ENCODE measurements at places on chromosomes 7 and 10. TPM values are rescaled to one million over a fixed set of nuclear protein-coding genes. Genes with fewer than 3 reads are reported as not detected.

SNCG gene
- total RNA-seq: 13.0 TPM

GLI3 gene
- total RNA-seq: 4.1 TPM

PCLO gene
- 0.03 TPM for total RNA-seq

AKR1D1 gene
- total RNA-seq: 0.07 TPM

GPC2 gene
- 1.0 TPM for total RNA-seq

PDZD7 gene
- 5.5 TPM for total RNA-seq

TAS2R5 gene
- 1.6 TPM for total RNA-seq

ACTL6B gene
- not detected for total RNA-seq

ZMIZ2 gene
- 24.3 TPM for total RNA-seq

CELF2 gene
- 18.1 TPM for total RNA-seq

HABP2 gene
- total RNA-seq: not detected

SUN3 gene
- total RNA-seq: not detected

PRLHR gene
- total RNA-seq: not detected

FAM25C gene
- not detected for total RNA-seq

CLRN3 gene
- not detected for total RNA-seq

CPA2 gene
- not detected for total RNA-seq

PLOD3 gene
- total RNA-seq: 164 TPM

SMKR1 gene
- 0.20 TPM for total RNA-seq

NUDT13 gene
- total RNA-seq: 1.1 TPM

ZPBP gene
- total RNA-seq: not detected

CYP3A4 gene
- not detected for total RNA-seq

SVOPL gene
- total RNA-seq: not detected

VAX1 gene
- not detected for total RNA-seq

DMTF1 gene
- 78.6 TPM for total RNA-seq

IDI2 gene
- not detected for total RNA-seq

BTBD16 gene
- total RNA-seq: not detected

GPR26 gene
- total RNA-seq: not detected

NPTX2 gene
- total RNA-seq: 3.3 TPM

TMEM196 gene
- total RNA-seq: not detected

SLC39A12 gene
- not detected for total RNA-seq

ATXN7L1 gene
- 5.0 TPM for total RNA-seq

POLR1F gene
- total RNA-seq: 14.1 TPM

HACD1 gene
- 12.2 TPM for total RNA-seq

TMEM130 gene
- 1.0 TPM for total RNA-seq

MYH16 gene
- total RNA-seq: not detected

LDB3 gene
- 0.96 TPM for total RNA-seq

PCDH15 gene
- total RNA-seq: not detected

FAM131B gene
- total RNA-seq: 3.2 TPM

CRPPA gene
- 1.4 TPM for total RNA-seq

FAM25A gene
- total RNA-seq: not detected

PPP1R17 gene
- total RNA-seq: not detected

CDH23 gene
- total RNA-seq: 0.13 TPM

HYAL4 gene
- total RNA-seq: not detected

CLDN4 gene
- 0.26 TPM for total RNA-seq

ZNF248 gene
- 11.7 TPM for total RNA-seq

PGAM2 gene
- total RNA-seq: 3.3 TPM

PNLIPRP2 gene
- total RNA-seq: not detected

LIPM gene
- 0.13 TPM for total RNA-seq

CNNM2 gene
- 20.5 TPM for total RNA-seq

ALOX5 gene
- total RNA-seq: not detected

ARMC3 gene
- not detected for total RNA-seq

MRC1 gene
- under 0.01 TPM for total RNA-seq

KDM7A gene
- 6.5 TPM for total RNA-seq

AS3MT gene
- total RNA-seq: 5.0 TPM

SFRP4 gene
- total RNA-seq: 95.2 TPM

KLF6 gene
- 81.1 TPM for total RNA-seq

PTPRE gene
- 4.8 TPM for total RNA-seq

GOLGA7B gene
- total RNA-seq: 0.03 TPM

MDH2 gene
- 50.8 TPM for total RNA-seq
